ENCODE measurements at places on chromosomes 4 and X. TPM values are rescaled to one million over a fixed set of nuclear protein-coding genes. Genes with fewer than 3 reads are reported as not detected.

ETDA gene
- not detected for total RNA-seq

GRCh38 chr4:61540944-61541343 lies 340.8 kb downstream of the ADGRL3 start:
- no peak for DNase-seq

- no peak for DNase-seq
Measured at GRCh38 chr4:41095192-41095872, 119.0 kb downstream of the APBB2 start.

DNA sequence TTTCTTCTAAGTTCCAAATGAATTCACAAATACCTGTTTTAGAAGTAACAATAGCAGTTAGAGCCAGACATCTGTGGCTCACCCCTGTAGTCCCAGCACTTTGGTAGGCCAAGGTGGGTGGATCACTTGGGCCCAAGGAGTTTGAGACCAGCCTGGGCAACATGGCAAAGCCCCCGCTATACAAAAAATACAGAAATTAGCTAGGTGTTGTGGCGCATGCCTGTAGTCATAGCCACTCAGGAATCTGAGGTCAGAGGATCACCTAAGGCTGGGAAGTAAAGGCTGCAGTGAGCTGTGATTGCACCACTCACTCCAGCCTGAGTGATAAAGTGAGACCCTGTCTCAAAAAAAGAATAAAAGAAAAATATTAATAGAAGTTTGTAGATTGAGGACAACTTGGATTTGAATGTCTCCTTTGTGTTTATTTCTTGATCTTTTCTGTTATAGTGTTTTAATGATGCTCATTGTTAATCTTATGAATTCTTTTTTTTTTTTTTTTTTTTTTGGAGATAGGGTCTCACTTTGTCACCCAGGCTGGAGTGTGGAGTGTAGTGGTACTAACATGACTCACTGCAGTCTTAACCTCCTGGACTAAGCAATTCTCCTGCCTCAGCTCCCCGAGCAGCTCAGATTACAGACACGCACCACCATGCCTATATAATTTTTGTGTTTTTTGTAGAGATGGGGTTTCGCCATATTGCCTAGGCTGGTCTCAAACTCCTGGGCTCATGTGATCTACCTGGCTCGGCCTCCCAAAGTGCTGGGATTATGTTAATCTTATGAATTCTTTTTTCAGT lies 30.7 kb upstream of the RAPGEF2 start:
- DNase-seq: peak; percentile 19

DNA sequence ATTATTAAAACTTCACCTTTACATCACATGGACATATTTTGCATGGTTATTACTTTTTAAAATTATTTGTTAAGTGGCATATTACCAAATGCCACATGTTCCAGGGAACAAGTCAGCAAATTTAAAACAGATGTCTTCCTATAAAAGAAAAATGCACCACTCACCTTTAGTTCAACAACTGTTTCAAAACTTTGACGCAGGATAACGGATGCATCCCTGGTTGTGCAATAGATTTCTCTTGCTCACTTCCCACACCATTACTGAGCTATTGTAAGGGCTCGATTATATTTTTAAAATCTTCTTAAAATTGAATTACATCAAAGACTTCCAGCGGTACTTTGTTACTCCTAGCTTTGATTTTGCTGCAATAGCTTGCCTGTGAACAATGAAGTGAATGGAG lies 93.0 kb upstream of the ARHGAP24 start:
- DNase-seq: no peak
